GM20000 (cell line): ENCODE measurements at places on chromosomes 13 and 19.

- DNase-seq, result no peak
Observed at GRCh38 chr19:46764817-46765291, 18.6 kb upstream of the STRN4 start.

GRCh38 chr19:31113293-31113692 is 235.9 kb downstream of the TSHZ3 start:
- no peak for DNase-seq

DNA sequence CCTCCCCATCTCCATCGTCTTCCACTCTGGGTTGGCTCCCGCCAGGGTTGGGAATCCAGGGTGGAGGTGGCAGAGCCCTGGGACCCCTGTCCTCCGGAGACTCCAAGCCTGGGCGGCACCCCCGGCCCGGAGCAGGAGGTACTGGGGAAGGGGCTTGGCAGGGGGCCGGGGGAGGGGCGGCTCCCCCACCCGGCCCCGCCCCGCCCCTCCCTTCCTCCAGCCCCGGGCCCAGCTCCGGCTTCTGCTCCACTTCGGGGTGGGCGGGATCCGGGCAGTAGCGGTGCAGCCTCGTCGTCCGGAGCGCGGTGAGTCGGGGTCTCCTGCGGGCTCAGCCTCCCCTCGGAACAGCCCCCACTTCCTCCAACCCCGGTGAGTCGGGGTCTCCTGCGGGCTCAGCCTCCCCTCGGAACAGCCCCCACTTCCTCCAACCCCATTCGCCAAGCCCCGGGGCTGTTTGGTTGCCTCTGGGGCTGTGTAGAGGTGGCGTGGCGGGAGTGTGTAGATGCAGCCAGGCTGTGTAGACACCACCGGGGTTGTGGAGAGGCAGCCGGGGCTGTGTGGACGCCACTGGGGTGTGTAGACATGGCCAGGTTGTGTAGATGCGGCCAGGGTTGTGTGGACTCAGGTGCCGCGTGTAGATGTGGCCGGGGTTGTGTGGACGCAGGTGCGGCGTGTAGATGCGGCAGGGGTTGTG is at the start of gene TMPRSS9:
Gene TMPRSS9 (plus strand): TSS at position 274 of the 694 bp plus-strand sequence. CDS start 29,521 bp downstream, outside the sequence.
- no peak for DNase-seq

DNA sequence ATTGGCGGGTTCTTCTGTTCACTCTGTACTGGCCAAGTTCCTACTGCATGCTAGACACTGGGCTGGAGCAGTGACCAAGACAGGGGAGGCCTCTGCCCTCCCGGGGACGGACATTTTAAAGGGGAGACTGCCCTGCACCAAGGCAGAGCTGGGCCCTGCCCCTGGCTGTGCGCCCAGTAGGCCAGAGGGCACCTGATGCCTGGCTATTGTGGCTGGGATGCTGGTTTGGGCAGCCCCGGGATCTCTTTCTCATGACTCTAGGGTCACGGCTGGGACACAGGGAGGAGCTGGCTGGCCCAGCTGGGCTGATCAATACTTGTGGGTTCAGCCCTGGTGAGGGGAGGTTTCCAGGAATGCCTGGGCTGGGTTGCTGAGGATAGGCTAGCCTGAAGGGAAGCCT is 17.7 kb downstream of the LIPE start:
- no peak for DNase-seq

- DNase-seq, result no peak
Observed at GRCh38 chr13:77412116-77412635, 85.3 kb upstream of the MYCBP2 start.

DNA sequence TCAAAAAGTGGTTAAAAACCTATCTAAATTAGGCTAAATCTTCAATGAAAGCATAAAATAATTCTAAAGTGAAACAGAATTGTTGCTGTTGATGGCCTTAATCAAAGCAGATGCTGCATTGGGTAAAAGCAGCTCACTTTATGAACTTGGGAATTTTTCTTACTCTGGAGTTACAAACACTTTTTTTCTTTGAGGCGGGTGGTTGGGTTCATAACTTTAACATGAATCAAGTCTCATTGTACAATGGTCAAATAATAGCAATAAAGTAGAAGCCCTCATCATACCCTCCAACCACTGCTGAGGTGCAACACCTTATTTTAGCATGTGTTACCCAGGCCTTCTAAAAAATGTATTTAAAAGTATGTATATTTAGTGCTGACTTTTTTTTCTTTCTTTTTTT is 29.1 kb downstream of the NUP58 start:
- no peak for DNase-seq

- DNase-seq, result no peak
Observed at GRCh38 chr13:94303644-94304174, 175.8 kb downstream of the DCT start.
